ENCODE measurements at places on chromosomes 16 and 17.

DNA sequence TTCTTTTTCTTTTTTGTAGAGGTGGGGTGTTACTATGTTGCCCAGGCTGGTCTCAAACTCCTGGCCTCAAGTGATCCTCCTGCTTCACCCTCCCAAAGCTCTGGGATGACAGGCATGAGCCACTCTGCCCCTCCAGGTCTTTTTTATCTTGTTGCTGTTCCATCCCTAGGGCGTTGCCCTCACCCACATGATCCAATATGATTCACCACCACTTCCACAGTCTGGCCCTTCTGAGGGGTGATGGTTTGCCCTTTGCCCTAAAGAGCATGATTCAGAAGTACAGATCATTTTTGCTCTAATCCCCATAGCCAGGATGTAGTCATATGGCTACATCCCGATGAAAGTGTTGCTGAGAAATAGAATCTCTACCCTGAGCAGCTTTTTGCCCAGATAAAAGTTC lies 18.8 kb downstream of the STX4 start:
- DNase-seq: peak; percentile 73

GRCh38 chr16:69595127-69596036 lies 29.6 kb downstream of the NFAT5 start:
- no peak for DNase-seq

- DNase-seq: no peak
Observed at GRCh38 chr16:873889-874288, 73.4 kb upstream of the GNG13 start.

- no peak for DNase-seq
Observed at GRCh38 chr17:72491102-72491501, 370.3 kb downstream of the SOX9 start.

- no peak for DNase-seq
Observed at GRCh38 chr17:70621566-70621965, 452.2 kb downstream of the KCNJ2 start.

DNA sequence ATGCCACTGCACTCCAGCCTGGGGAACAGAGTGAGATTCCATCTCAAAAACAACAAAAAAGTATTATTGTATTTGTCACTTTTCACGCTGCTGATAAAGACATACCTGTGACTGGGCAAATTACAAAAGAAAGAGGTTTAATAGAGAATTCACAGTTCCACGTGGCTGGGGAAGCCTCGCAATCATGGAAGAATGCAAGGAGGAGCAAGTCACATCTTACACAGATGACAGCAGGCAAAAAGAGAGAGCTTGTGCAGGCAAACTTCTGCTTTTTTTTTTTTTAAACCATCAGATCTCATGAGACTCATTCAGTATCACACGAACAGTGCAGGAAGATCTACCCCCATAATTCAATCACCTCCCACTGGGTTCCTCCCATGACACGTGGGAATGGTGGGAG lies 41.5 kb upstream of the ETV4 start:
- DNase-seq: no peak

- DNase-seq: no peak
Observed at GRCh38 chr16:58211245-58211644, 13.3 kb upstream of the CSNK2A2 start.

DNA sequence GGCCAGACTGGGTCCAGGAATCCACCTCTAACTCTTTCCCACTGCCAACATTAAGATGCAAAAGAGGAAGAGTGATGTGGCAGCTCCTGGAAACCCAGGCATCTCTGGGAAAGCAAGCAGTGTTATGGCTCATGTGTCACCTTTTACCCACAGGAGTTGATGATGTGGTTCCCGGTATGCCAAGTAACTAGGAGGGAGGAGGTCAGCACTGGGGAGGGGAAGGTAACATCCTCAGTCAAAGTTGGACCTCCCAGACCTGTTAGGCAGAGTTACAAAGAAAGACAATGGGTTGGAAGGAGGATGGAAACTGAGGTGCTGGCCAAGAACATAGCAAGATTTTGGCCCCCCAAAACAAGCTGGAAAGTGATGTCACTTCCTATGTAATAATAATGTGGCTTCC lies 11.4 kb downstream of the KRABD2 start:
- DNase-seq: no peak

DNA sequence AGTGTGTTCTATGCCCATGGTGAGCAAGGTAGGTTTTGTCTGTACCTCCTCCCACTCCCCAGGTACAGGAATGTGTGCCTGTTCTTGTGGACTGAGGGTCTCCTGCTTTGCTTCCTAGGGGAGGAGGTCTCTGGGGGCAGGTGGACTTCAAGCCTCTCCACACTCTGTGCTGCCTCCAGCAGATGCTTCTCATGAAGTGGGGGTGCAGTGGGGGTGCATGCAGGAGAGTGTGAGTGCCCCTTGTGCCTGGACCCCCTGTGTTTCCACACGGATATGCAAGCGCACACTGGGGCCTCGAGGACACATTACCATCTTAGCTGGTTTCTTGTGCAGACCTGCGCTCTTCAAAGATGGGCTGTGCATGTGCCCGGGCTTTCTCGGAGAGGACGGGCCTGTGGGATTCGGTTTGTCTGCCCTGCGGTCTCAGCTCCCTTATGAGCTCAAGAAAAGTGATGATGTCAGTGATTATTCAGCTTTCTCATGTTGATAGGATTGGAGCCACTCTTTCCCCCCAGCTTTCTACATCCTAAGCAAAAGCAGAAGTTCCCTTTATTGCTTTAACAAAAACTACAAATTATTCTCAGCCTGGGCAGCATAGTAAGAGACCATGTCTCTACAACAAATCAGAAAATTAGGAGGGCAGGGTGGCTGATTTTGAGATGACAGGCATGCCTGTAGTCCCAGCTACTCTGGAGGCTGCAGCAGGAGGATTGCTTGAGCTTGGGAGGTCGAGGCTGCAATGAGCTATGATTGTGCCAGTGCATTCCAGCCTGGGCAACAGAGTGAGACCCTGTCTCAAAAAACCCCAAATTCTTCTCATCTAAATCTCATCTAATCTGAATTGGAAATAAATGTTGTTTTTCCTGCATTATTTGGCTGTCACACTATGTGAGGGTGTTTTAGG lies 86.8 kb downstream of the RPTOR start:
- no peak for DNase-seq

DNA sequence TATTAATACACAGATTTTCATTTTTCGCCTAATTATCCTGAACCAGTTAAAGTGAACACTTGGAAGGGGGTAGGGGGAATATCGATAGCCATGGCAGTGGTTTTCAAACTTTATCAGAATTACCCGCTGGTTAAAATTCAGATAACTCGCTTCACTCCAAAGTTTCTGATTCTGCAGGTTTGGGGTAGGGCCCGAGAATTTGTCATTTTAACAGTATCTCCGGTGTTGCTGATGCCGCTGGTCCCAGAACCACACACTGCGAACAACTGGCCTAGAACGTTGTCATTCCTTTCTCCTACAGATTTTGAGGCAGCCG lies 313 bp upstream of the NSRP1 start:
- DNase-seq: no peak

- DNase-seq: peak; percentile 32
Observed at GRCh38 chr17:56681561-56682266, 88.2 kb downstream of the NOG start.

DNA sequence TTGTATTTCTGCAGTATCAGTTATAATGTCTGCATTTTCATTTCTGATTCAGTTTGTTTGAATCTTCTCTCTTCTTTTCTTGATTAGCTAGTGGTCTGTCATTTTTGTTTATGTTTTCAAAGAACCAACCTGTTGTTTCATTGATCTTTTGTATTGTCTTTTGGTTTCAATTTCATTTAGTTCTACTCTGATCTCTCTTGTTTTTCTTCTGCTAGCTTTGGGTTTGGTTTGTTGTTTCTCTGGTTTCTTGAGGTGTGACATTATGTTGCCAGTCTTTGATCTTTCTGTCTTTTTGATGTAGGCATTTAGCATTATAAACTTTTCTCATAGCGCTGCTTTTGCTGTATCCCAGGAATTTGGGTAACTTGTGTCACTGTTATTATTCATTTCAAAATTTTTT lies 107.2 kb downstream of the PHKB start:
- DNase-seq: no peak

GRCh38 chr17:43615330-43616028 lies 46.2 kb downstream of the MEOX1 start:
- DNase-seq: no peak

- no peak for DNase-seq
Observed at GRCh38 chr17:64783556-64784352, 121.6 kb upstream of the SMURF2 start.

DNA sequence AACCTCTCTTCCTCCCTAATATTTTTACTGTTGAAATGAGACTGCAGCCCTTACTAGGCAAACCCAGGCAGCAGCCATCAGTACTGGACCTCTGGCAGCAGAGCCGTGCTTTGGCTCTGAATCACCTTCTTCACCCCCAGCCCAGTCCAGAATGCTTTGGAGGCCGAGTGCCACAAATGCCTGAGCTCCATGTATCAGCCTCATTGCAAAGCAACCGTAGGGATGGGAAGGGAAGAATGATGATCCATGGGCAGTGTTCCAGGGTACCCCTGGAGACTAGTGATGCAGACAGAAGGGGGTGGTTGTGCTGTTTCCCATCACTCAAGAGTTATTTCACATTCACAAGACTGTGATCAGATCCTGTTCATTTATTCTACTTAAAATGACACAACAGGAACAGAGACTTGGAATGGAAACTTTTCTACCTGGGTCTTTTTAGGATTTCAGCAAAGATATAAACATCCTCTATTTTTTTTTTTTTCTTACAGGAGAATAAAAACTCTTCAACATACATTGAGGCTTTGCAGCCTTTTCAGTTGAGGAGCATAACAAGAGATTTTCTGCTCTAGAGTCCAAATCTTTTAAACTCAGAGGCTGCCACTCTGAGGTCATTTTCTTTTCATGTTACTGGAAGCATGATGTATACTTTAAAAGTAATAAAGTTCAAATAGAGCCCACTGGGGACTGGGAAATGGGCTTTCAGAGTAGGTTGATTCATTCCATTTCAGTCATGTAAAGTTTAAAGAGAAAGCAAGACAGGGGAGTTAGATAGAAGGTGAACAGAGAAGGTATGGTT lies 138.3 kb downstream of the KCNJ2 start:
- no peak for DNase-seq

DNA sequence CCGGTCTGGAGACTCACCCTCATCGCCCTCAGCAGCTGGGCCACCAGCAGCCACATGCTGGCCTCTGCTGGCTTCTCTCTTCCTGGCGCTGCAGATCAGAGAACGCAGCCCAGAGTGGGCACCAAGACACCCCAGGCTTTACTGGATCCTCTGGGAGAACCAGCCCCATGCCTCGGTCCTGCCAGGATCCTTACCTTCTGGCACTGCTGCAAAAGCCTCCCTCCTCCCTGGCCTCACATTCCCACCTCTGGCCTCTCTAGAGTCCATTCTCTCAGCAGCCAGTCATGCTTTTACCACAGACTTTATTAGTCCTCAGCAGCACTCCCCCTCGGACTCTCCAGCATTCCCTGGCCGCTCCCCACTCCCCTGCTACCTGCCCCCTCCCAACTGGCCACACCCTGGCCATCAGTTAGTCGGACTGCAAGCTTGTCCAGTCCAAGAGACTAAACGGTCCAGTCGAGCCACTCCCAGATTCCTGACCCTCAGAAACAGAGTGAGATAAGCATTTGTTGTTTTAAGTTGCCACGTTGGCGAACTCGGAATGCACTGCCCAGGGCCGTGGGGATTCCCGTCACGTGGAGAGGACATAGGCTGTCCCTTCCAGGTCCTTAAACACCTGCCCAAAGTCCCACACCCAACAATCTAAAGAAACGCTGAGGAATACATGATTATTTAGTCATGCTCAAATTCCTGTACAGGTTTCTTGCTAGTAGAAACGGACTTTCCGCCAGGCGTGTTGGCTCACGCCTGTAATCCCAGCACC lies 5.9 kb upstream of the SPG7 start:
- DNase-seq: peak; percentile 90

DNA sequence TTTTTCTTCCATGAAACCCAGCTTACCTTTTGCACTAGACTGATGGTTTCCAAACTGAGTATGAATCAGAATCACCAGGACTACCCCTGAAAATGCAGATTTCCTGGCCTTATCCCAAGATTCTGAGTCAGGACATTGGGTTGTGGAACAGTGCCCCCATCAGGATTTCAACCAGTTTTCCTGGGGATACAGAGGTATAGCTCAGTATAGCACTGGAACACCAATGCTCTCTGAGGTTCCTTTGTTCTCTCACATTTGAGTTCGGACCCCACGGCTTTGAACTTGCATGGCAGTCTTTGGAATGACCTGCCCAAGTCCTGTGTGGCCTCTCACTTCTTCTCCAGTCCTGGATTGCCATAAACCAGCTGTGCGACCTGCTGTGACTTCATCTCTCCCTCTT lies 12.8 kb upstream of the CCL8 start:
- no peak for DNase-seq

- DNase-seq: no peak
Observed at GRCh38 chr17:15260376-15261257, 4.5 kb downstream of the PMP22 start.

GRCh38 chr16:67398546-67399217 lies 5.4 kb upstream of the TPPP3 start:
- no peak for DNase-seq

- no peak for DNase-seq
Observed at GRCh38 chr17:75397217-75397616, 8.3 kb downstream of the GRB2 start.

DNA sequence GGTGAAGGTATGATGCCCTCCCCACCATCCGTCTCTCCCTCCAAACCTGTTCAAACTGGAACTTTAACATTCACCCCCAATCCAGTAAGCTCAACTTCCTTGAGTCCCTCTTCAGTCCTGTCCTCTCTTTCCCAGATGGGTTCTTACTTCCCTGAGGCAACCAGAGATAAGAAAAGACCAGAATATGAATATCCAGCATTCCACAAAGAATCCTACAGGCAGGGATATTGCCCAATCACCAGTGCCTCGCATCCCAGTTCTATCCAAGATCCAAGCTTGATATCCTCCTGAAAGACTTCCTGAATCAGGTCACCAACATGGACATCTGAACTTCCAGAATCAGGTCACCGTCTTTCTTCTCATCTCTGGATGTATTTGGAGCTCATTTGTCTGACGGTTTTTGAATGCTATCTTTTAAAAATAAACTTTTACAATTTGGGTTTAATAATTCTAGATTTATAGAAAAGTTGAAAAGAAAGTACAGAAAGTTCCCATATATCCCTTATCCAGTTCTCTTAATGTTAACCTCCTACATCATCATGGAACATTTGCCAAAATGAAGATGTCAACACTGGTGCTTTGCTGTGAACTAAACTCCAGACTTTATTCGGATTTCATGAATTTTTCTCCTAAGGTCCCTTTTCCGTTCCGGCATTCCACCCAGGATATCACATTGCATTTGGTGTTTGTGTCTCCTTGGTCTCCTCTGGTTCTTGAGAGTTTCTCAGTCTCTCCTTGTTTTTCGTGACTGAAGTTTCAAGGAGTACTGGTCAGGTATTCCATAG lies 13.7 kb upstream of the COL1A1 start:
- no peak for DNase-seq

DNA sequence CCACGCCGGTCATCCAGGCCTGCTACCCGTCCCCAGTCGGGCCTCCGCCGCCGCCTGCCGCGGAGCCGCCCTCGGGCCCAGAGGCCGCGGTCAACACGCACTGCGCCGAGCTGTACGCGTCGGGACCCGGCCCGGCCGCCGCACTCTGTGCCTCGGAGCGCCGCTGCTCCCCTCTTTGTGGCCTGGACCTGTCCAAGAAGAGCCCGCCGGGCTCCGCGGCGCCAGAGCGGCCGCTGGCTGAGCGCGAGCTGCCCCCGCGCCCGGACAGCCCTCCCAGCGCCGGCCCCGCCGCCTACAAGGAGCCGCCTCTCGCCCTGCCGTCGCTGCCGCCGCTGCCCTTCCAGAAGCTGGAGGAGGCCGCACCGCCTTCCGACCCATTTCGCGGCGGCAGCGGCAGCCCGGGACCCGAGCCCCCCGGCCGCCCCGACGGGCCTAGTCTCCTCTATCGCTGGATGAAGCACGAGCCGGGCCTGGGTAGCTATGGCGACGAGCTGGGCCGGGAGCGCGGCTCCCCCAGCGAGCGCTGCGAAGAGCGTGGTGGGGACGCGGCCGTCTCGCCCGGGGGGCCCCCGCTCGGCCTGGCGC lies 2.4 kb downstream of the HIC1 start:
- DNase-seq: no peak
